ENCODE measurements at places on chromosomes 2 and 18.

GRCh38 chr2:238868067-238868524 is 20.2 kb downstream of the TWIST2 start:
- no peak for DNase-seq

- peak; percentile 48 for DNase-seq
These were observed 23.5 kb upstream of the C18orf32 start for GRCh38 chr18:49510393-49511115.

DNA sequence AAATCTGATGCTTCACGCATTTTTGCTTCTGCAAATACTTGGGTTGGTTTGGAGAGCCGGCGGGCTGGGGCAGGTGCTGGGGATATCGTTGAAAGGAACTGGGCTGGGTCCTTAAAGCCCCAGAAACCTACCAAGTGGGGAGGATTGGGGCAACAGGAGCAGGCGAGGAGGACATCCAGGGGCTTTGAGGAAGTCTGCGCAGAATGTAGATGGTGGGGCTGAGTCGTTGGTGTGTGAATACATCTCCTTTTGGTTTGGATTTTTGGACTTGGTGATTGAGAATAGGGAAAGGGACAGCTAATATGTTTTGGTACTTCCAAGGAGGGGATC is 1.1 kb downstream of the DCC start:
- DNase-seq = no peak

GRCh38 chr2:221263573-221263972 is 308.5 kb downstream of the EPHA4 start:
- no peak for DNase-seq

DNA sequence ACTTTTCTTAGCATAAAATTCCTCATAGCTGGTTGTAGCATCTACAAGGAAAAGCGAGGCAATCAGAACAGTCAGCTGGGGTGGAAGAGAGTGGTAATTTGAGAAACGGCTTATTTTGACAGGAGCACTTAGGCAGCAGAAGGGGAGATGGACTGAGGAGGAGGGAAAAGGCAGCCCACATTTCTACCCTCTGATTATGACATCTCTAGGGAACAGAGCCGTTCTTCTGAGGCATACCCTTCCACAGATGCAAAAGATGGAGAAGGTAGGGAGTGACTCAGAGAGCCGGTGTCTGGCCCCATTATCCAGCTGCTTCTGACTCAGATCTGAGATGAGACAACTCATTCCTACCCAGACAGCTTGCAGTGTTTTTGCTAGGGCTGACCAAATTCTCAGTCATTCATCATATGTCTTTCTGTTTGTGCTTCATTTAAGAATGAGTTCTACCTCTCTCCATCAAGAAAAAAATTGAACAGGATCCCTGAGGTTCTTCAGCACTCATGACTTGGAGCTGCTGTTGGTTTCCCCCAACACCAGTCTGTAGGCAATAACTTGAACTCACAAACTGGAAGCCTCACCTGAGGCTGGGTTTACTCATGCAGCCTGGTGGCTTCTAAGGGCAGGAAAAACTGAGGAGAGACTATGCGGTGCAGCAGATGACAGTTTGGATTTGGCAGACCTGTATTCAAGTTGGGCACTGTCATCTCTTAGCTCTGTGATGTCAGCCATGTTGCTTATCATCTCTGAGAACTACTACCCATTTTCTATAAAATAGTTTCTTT is 15.9 kb upstream of the SEC11C start:
- peak; percentile 36 for DNase-seq

DNA sequence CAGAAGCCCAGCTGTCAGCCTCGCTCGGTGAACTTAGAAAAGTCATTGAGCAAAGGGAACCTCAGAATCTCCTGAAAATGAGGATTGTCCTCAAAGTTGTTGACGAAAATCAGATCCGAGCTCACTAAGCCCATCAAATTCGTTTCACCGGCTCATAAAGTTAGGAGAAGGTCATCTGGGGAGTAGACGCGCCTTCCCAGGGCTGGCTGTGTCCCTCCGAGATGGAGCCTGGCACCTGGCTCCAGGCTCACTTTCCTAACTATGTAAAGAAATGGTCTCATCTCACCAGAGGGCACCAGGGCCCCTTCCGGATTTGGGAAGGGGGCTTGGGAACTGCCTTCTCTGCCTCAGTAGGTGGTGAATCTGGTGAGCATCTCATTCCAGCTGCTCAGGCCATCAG is 145.5 kb downstream of the PXDN start:
- DNase-seq = no peak

DNA sequence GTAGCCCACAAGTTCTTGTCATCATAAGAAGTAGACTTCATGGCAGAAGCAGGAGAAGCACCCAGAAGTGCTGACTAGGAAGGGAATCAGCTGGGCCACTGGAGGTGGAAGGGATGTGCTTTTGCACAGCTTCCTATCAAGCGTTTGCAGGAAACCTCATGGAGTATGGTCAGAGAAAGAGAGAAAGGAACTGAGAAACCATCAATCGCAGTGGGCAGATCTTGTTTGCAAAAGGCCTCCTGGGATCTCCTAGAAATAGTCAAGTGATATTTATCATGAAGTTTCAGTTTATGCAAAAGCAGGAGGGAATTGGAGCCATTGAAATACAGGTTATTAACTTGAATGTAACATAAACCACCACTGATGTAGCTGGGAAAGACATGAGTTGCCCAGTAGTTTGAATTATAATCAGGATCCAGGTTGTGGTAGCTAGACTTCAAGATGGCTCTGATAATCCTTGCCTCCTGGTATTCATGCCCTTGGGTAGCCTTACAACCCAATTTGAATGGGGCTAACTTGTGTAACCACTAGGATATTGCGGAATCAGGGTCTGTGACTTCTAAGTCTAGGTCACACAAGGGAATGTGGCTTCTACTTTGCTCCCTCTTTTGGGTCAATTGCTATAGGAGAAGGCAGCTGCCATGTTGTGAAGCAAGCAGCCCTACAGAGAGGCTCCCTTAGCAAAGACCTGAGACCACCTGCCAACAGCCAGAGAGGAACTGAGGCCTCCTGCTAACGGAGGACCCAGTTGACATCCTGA is 69.8 kb upstream of the TCF4 start:
- DNase-seq = no peak

DNA sequence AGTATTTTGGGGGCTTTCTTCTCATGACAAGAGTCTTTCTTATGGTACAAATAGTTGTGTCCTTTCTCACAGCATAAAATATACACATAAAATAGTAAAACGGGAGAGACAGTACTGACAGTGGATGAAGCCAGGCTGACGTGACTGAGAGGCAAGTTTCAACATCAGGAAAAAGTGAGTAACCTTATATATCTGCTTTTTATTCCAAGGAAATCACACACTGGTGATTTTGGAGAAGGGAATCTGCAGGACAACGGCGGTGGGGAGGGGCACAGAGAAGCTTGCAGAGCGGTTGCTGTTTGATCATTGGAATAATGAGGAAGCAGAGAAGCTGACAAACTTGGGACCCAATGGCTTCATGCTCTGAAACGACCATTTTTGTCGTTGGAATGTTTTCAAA is 130.6 kb upstream of the ZNF236 start:
- no peak for DNase-seq

DNA sequence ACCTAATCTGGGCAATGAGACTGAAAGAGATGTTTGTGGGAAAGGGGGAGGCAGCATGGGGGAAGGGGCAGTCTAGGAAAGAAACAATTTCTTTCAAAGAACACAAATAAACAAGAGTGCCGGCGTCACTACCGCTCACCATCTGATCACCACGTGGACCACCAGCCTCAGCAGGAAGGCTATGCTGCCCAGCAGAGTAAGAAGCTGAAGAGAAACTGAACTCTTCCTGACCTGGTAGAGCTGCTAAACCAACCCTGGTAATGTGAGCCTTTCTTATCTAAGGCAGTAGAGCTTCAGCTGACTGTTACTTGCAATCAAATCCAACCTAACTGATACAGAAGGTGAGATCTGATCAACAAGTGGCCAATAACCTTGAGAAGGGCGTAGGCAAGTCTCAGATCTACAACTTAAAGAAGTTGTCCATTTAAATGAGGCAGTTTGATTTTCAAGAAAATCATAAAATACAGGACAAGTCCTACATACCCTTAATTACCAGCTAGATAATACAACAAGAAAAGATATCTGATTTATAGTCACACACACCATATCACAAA is 44.2 kb upstream of the SPTBN1 start:
- no peak for DNase-seq

GRCh38 chr2:80706951-80707350 is 402.4 kb upstream of the LRRTM1 start:
- no peak for DNase-seq

DNA sequence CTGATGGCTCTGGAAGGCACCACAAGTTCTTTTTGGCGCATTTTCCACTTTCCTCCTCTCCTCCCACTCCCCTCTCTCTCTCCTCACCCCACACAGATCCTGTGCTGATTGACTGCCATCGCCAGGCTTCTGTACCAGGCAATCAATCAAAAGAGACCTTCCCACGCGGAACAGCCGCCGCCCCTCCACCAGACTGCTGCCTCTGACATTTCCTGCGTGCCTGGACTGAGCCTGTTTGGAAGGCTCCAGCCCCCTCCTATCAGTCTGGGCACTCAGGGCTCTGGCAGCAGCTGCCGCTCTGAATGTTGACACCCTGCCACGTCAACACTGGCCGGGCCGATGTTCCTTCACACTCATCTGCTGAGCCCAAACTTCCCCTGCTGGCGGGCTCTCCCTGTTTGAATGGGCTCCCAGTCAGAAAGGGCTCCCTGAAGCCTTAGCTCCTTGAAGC is 467.7 kb downstream of the EPHA4 start:
- no peak for DNase-seq

- no peak for DNase-seq
These were observed at the start of gene ADRA2B for GRCh38 chr2:96116424-96116878. ADRA2B (minus strand) TSS chr2:96116571; CDS start chr2:96116149, 422 bp downstream.

Measured in HTR-8/SVneo (cell line).